Breast epithelium (tissue), 4 donors: ENCODE measurements at places on chromosomes 7 and 10. TPM values are rescaled to one million over a fixed set of nuclear protein-coding genes. Genes with fewer than 3 reads are reported as not detected.
A peak's percentile ranks its signal among the peaks of the same experiment; 100 is the strongest.

GRCh38 chr7:107725138-107725740 is 18.7 kb upstream of the CBLL1 start:
- no peak for DNase-seq

DNA sequence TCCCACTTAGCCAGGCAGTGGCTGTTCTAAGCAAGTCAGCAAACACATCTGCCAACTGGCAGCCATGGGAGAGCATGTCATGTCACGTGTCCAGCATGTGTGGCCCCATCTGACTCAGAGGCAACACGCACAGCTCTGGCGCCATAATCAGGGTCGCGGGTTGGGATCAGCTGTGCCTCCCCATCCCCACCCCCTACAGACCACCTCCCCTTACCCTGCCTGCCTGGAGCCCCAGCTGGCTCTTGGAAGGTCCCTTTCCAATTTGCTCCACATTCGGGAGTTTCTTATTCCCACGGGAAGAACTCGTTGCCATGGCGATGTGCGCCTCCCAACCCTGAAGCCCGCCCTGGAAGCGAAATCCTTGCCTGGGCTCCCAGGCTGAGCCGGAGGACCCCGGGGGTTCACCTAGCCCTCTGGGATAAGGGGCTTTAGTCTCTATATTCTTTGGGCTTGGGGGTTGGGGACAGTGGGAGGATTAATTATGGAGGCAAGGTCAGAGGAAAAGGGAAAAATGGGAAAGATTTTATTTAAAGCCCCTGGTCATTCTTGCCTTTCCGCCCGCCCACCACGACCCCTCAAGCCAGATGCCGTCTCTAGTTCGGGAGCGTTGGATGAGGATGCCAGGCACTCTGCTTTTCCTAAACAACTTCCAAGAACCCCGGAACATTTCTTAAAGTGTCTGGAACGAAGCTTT is 283.7 kb downstream of the ZEB1 start:
- DNase-seq: peak; percentile 75

HOXA6 gene
- 7.9 TPM for total RNA-seq

DNA sequence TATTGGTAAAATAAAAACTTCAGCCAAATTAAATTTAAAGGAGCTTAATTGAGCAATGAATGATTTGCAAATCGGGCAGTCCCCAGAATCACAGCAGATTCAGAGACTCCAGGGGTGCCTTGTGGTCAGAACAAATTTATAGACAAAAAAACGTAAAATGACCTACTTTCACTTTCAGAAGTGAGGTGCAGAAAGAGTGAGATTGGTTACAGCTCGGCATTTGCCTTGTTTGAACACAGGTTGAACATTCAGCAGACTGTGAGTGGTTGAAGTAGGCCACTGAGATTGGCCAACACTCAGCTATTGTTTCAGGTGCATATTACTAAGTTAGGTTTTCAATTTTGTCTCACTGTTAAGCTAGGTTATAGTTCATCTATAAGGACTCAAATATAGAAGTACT is 153.4 kb downstream of the BICC1 start:
- DNase-seq: no peak

DNA sequence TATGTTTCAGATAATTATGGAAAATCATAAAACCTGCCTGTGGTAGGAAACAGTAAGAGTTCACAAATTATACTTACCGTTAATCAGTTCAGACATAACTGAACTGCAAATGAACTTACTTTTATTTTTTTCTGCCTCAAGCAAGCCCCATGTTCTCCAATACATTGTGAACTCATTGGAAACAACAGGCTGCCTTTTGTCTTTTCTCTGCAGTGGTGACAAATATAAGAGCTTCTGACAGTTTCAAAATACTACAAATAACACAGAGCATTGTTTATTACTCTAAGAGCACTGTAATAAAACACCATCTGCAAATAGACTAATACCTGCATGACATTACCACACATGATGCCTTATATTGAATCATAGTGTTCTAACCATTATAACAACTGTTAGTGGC is 94.0 kb upstream of the CDCA7L start:
- no peak for DNase-seq

- peak; percentile 94 for DNase-seq
These were observed 96.4 kb downstream of the CCSER2 start for GRCh38 chr10:84424731-84425167.

- no peak for DNase-seq
These were observed 9.9 kb downstream of the TASOR2 start for GRCh38 chr10:5694573-5694972.

DNA sequence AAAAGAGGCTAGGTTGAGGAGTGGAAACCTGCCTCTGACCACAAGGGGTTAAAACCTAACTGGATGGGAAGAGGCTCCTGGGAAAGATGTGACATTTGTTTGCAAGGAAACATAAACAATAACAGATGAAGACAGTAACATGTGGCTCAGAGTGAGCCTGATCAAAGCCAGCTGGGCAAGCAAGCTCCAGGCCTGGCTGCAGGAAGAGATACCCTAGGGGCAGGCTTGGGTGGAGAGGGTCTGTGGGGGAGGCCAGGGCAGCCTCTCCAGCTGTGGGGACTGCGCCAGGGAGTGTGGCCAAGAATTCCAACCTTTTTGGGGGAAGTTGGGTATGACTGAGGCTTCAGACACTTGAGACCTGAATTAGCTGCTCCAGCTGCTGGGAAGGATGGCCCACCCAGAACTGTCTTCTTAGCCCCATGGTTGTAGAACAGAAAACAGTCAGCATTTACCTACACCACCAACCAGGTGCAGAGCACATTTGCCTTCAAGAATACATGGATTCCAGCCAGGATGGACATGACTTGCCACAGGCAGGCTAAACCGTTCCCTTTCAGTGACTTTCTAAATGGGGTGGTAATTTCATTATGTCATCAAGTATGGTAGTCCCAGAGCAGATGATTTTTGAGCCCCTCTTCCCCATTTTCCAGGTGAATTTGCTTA is 10.4 kb upstream of the FAM170B start:
- DNase-seq: no peak

DNA sequence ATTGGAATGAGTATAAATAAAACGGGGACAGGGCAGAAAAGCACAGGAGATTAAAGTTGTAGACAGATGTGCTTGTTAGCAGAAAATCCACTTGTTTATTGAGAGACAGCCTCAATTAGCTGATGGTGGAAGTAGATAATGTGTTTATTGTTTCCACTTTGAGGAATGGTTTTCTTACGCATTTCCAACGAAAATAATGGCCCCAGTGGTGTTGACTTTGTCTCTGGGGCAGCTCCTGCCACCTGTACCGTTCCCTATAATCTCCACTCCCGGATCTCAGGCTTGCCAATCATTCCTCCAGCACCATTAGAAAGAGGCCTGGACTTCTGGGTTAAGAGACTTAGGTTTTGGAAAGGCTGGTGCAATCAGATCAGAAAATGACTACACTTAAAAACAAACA is 638.7 kb downstream of the PARD3 start:
- no peak for DNase-seq

SP4 gene
- 32.8 TPM for total RNA-seq

DNA sequence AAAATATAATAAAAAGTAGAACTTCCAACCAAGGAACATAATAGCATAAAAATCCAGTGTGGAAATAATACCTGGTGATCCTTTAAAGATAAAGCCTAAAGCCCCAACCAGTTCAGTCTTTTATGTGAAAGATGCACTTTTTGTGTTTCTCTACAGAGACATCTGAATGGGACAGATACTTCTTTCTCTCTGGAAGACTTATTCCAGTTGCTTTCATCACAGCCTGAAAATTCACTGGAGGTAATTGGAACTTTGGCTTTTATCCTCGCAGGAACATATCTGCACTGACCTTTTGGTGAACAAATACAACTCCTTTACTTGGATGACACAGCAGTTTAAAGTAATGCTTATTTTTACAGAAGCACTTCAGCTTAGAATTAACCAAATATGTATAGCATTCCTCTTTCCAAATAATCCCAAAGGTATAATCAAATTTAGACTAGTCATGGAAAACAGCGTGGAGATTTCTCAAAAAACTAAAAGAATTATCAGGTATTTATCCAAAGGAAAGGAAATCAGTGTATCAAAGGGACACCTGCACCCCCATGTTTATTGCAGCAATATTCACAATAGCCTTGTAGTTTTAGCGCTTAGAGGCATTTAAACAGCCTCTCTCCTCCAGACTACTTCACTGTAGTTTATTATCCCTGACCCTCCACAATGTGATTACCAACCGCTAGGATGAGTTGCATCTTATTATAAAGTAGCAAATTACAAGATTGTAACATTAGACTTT is 16.8 kb downstream of the HNRNPA2B1 start:
- no peak for DNase-seq

FAM25C gene
- not detected for total RNA-seq

BTBD16 gene
- not detected for total RNA-seq

DNA sequence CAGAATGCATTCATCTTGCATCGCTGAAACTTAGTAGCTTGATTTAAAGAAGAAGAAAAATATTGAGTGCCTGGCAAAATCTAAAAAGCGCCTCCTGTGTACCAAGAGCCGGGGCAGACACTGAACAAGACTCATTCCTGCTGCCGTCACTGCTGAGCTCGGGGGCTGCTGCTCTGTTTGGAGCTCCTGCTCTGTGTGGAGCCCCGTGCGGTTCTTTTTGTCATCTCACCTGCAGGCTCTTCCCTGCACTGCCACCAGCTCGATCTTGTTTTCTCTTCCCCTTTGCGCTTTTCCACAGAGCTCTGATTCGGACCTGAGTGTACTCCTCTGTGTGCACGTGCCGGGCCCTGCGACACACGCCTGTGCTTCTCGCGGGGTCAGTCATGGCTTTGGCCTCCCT is 462.1 kb upstream of the DPP6 start:
- DNase-seq: no peak

- no peak for DNase-seq
These were observed 15.6 kb upstream of the KCNMA1 start for GRCh38 chr10:77653210-77653609.

DNA sequence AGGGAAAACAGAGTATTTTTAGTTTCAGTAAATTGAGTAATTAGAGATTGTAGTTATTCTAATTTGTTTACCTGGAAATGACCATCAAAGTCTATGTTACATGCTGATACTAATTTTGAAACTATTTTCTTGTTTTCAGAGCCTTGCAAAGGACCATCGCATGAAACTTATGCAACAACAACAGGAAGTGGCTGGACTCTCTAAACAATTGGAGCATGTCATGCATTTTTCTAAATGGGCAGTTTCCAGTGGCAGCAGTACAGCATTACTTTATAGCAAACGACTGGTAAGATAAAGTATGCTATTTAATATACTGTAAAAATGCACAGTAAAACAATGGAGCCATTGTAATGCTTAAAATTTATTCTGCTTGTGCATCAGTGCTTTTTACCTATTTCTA is 78.5 kb downstream of the TRIM24 start:
- no peak for DNase-seq

SUV39H2 gene
- total RNA-seq: 5.6 TPM

DOCK4 gene
- 41.9 TPM for total RNA-seq

DNA sequence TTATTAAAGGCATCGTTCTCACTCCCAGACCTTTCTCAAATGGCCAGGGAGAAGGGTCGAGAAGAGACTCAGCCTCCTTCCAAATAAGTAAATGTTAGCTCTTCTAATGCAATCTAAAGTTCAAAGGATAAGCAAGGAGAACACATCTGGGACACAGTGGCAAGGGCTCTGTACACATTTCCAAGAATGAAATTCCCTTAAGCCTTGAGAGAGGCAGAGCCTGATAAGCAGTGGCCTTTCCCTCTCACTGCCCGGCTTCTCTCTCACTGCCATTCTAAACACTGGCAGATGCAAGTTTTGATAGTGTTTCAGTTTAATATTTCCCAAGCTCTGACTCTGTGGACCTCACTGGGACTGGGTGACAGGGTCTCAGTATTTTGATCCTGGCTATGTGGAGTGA is 35.1 kb upstream of the EXOC4 start:
- no peak for DNase-seq

DNA sequence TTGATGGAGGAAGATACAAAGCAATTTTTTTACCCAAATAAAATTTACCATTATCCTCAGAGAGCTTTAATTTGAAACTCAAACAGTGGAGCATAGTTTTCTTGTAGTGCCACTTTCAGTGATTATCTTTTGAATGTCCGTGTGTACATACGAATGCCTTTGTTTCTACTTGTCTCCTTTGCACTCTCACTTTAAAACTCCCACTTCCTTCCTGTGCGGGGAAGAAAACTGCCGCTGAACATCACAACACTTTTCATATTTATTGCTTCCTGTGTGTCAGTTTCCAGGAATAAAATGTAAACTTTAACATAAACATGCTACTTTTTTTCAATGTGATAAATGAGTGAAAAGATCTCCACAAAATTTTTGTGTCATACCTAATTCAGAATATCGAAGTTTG is 102.4 kb downstream of the SEMA3A start:
- no peak for DNase-seq

DNA sequence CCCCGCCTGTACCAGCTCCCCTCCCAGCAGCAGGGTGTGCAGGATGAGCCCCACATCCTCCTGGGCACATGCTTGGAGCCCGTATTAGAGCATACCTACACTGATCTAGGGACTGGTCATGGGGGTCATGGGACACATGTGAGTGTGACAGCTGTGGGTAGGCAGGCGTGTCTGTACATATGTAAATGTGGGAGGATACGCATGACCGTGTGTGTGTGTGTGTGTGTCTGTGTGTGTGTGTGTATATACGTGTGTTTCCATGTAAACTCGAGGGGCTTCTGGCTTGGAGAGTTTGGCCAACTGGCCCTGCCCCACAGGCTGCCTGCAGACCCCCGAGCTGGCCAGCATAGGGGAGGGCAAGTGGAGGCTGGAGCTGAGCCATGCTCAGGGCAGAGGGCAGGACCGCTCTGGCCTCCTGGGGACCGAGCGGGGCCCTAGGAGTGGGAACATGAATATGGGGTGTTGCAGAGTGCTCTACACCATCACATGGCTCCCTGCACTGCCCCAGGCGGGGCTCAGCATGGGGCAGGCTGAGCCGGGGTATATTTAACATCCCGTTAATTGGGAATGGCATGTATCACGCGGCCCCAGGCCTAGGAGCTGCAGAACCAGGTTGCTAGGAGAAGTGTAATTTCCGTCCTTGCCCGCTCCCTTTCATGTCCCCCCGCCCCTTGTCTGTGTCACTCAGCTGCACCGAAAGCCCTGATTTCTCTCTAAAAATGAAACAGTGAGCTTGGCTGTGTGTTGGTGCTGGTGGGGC is 152.7 kb upstream of the PCBD1 start:
- DNase-seq: no peak

- DNase-seq: no peak
These were observed 114.9 kb downstream of the IPMK start for GRCh38 chr10:58152673-58153263.

DNA sequence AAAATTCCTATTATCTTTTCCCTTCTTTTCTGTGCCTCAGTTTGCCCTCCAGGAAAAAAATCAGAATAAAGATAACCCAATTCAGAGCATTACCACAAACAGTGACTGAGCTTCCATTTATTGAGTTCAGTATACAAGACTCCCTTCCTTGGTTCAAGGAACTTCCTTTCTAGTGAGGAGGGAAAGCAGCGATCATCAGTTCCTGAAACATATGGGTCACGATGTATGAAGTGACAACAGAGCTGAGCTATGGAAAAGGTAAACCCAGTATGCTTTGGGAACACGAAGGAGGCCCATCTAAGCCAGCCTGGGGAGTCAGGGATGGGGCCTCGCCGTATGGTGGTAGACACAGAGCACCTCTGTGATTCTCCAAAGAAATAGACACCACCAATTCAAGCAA is 15.8 kb downstream of the C10orf71 start:
- no peak for DNase-seq

GRCh38 chr10:76991621-76992020 is 646.0 kb downstream of the KCNMA1 start:
- DNase-seq: no peak

NPC1L1 gene
- total RNA-seq: 0.33 TPM

PRSS37 gene
- total RNA-seq: not detected

TMEM270 gene
- total RNA-seq: not detected
